C1 segment of cervical spinal cord (tissue), 14 donors: ENCODE measurements at places on chromosomes 11 and 22.

- no peak for DNase-seq
These were observed 5.8 kb downstream of the TSPAN4 start for GRCh38 chr11:848380-848931.

GRCh38 chr11:121157756-121158155 is 56.7 kb downstream of the TECTA start:
- no peak for DNase-seq

DNA sequence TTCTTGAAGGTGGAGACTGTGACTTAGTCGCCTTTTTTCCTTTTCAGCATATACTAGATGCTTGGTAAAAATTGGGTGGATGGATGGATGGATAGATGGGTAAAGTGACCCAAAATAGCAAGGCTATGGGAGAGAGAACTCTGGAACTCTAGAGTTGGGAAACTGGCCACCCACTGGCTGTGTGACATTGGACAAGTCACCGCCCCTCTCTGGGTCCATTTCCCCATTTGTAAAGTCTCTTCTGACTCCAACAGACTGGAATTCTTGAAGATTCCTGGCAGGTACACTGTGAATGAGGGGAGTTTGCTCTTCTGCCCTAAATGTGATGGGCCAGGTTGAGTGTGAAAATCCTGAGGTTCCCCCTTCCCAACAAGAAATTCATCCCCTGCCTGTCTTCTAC is 8.0 kb downstream of the TKFC start:
- DNase-seq, result no peak

GRCh38 chr11:26842478-26843282 is 120.8 kb upstream of the SLC5A12 start:
- DNase-seq, result no peak

DNA sequence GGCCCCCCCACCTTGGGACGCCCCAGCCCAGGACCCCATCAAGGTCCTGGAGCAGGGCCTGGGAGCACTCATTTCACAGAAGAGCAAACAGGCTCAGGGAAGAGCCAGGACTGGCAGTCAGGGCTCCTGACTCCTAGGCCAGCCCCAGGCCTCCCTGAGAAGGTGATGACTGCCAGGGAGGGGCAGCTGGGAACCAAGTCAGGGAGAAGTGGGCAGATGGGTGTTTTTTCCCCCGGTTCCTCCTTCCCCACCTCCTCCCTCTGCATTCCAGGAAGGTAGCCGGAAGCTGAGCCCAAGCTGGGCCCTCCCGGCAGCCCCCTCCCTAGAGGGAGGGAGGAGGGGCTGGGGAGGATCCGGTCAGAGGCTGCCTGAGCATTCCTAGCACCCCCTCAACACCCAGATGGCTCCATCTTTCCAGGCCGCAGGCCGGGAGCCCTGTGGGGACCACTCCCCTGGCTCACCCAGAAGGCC is 19.6 kb downstream of the MYRF start:
- DNase-seq, result no peak

- no peak for DNase-seq
These were observed 22.2 kb upstream of the RAG2 start for GRCh38 chr11:36620246-36620645.

GRCh38 chr11:44241851-44242250 is 68.1 kb downstream of the ALX4 start:
- DNase-seq, result no peak

DNA sequence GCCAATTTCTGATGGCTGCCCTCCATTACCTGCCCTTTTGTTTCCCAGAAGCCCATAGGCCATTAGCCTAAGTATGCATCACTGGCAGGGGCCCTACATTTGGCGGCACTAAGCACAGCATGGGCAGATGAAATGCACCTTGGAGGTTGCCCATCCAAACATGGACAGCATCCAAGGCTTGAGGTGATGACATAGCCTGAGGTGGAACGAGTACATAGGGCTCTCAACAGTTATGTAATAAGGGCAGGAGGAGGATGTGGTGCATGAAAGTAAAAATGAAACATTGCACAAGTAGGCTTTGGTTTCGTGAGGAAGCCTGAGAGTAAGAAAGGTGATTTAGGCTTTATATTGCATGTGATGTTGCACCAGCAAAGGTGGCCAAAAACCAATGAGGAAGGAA is 148.1 kb downstream of the FAM76B start:
- no peak for DNase-seq

- DNase-seq, result no peak
These were observed 78.7 kb upstream of the MYOD1 start for GRCh38 chr11:17640493-17641164.

DNA sequence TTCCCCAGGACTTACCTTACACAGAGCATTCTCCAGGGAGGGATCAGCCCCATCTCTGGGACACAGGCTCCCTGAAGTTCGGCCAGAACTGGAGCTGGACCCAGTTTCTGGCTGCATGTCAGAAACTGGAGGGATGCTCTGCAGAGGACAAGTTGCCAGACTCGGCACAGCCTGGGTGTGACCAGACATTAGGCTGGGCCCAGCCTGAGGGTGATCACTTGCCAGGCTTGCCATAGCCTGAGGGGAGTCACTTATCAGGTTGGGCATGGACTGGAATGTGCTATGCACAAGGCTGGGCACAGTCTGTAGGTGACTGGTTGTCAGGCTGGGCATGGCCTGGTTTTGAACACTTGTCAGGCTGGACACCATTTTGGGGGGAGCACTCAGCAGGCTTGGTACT is 30.7 kb upstream of the STK33 start:
- DNase-seq, result no peak

- no peak for DNase-seq
These were observed 797 bp upstream of the B3GAT3 start for GRCh38 chr11:62622476-62623089.

GRCh38 chr11:45670386-45671135 is 5.1 kb upstream of the CHST1 start:
- DNase-seq, result no peak

DNA sequence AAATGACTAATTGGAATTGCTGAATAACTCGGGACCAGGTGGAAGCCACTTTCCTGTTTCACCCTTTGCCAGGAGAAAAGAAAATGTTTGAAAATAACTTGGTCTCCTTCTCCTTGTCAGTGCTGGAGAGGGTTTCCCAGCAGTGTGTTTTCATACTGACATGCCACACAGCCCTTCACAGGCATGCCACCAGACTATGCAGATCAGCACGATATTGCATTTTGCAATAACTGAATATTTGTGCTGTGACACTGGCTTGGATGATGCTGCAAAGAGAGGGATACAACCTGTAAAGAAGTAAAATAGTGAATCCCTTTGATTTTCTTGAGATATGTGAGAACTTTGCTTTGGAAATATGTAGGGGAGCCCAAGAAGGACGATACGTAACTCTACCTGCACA is 200.0 kb upstream of the NAV2 start:
- no peak for DNase-seq

DNA sequence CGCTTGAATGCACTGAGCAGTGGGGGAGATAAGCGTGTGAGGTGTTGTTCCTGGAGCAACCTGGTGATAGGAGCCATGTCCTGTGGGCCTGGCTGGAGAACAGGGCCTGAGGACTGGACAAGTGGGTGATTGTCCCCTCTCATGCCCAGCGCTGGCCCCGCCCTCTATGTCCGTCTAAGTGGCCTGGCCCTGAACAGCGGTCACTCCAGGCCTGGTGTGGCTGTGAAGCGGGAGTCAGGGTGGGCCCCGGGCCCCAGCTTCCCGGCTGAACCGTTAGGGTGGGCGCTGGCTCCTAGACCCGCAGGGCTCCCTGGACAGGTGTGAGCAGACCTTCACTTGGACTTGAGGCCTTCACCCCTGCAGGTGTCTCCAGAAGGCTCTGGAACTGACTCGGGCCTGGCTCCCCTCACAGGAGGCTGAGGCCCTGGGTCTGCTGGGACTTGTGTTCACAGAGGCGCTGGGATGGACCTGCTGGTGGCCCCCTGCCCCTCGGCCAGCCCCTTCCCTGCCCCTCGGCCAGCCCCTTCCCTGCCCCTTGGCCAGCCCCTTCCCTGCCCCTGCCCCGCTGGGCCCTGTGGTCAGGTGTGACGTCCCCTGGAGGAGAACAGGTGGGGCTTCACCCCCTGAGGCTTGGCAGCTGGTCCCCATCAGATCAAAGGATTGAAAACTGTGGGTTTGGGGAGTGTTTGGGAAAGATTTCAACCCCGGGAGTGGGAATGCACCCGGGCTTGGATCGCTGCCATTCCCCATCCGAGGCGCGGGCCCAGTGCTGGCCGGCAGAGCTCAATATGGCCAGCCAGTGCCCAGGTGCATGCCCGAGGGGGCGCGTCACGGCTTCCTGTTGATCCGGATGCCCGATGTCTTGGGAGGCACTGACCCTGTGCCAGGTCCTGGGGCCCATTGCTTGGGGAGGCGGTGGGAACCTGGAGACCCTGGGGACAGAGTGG is 3.2 kb upstream of the MUC6 start:
- DNase-seq, result no peak

DNA sequence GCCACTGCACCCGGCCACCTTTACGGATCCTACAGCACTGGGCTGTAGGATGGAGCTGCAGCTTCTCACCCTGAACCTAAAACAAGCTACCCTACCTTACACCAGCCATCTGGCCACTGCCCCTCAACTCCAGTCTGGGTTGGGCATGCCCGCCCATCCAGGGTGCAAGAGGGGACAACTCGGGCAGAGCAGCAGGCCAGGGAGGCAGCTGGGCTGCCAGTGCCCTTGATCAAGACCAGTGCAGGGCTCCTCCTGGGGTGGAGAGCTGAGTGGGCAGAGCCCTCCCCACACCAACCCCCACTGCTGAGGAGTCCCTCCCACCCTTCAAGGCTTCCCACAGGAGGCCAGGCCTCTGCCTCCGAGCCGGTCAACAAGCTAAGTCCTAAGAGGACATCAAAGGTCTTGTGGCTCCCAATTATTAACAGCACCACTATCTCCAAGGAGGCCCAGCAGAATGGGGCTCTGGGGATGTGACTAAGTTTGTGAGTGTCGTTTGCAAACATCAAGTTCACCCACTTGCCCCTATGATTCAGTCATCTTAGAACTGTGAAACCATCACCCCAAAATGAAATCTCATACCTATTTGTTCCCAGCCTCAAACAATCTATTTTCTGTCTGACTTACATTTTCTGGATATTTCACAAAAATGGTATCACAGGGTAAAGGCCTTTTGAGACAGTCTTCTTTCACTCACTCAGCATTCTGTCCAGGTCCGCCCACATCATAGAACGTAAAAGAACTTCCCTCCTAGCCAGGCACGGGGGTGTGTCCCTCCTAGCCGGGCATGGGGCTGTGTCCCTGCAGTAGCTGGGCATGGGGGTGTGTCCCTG is 11.0 kb downstream of the GATD1 start:
- DNase-seq, result no peak

- no peak for DNase-seq
These were observed 101.7 kb upstream of the PRR5 start for GRCh38 chr22:44600207-44600785.

DNA sequence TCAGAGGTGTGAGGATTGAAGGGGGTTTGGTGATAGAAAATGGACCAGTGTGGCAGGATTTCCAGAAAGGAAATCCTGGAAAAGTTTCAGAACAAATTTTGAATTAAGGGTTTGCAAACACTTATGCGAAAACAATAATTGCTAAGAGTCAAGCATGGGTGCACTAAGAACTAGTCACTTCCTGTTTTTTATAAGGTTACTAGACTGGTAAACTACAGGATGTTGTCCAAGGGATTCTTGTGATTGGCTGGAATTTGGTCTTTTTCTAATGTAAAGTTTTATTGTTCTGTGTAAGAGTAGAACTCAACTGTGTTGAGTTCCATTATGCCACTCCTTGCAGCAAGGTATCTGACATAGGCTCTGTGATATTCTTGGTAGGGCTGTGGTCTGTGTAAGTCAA is 54.1 kb downstream of the LIF start:
- no peak for DNase-seq

GRCh38 chr11:32500001-32500400 is 64.7 kb upstream of the WT1 start:
- DNase-seq, result no peak

DNA sequence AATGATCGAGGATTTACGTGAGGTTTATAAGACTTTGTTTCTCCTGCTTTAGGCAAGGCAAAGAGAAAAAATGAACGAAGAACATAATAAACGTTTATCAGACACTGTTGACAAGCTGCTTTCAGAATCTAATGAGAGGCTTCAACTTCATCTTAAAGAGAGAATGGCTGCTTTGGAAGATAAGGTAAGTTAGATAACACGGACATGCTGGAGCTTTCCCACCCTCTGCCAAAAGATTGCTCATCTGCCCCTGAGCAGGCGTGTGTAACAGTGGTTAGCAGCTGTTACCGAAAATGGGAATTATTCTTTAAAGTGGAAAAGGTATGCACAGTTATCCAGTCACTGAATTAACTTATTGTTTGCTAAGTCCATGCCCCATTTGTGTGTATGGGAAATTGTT is 62.8 kb upstream of the CTTN start:
- DNase-seq, result no peak

DNA sequence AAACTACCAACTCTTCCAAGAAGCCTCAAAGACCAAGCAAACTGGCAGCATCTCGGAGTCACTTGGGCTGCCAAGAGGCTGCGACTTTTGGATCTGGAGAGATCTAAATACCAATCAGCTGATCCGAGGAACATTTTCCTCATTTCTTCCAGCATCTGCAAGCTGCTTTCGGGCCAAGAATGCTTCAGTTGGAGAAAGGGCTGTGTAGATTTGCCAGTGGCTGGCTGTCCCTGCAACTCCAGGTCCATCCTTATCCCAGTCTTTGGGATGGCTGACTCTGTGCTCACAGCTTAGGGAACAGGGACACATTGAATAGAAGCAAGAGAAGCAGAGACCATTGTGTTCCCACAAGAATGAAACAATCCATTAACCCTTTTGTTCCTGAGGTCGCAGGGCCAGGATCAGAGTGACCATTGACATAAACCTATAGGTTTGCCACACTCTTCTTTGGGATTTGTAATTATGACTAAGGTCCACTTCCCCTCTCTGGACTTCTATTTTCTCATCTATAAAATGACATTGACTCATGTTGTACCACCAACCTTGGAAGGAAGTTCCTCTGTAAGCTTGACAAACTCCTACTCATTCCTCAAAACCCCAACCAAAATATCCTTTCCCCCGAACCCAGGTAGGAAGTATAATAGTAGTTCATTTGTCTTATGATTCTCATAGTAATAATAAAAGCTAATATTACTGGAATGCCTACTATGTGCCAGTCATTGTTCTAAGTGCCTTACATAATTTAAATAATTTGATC is 340.8 kb downstream of the MN1 start:
- DNase-seq, result peak; percentile 11

DNA sequence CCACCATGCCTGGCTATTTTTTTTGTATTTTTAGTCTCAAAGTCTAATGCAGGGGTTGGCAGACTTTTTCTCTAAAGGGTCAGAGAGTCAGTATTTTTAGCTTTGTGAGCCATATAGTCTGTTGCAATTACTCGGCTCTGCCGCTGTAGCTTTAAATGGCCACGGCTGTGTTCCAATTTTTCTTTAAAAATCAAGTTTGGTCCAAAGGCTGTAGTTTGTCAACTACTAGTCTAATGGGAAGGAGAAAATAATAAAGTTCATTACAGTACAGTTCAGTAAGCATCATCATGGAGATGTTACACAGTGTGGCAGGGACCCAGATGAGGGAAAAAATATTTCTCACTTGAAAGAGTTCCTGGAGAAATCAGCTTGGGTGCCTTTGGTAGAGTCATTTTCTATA is 107.6 kb downstream of the CSNK2A3 start:
- no peak for DNase-seq
